Left ventricle myocardium inferior (tissue), 1 donor: ENCODE measurements at places on chromosomes 7 and 10.

DNA sequence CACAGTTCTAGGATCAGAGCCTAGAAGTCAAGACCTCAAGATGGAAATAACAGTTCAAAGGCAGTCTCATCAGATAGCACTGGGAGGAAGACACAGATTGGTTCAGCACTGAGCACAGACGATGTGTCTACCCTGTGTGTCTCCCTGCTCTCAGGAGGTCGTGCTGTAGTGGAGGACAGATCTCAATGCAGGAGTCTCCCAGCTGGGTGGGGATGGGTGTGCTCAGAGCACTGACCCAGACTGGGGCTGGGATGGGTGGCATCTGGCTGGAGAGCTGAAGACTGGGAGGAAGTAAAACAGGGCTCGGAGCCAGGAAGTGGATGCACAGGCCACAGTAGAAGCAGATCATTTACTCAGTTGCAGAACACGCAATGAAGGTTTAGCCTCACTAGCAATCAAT, 69.5 kb upstream of the GDF10 start:
- DNase-seq = no peak

DNA sequence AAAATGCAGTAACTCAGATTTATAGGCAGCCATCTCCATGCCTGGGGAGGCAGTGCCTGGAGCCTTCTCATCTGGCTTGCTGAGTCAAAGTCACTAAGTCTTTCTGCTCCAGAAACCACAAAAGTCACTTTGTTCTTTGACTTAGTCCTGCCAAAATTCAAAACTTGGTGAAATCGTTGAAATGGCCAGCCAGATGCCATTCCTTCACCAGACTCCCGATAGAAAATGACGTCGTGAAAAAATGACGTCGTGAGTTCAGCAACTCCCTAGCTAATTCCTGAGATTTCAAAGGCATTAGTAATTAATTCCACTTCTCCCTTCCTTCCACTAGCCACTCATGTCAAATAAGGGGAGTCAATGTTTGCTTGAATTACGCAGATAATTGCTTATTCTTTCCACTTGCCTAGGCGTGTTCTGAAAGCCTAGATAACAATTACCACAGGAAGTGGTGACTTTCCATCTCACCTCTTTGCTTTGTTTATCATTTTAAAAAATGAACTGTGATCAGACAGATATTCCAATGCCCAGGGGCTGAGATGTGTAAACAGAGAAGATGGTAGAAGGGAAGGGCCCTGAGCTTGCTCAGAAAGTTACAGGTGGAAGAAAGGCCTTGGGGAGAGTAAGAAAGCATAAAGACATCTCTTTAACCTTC, 48.5 kb upstream of the OSBPL3 start:
- DNase-seq = no peak

DNA sequence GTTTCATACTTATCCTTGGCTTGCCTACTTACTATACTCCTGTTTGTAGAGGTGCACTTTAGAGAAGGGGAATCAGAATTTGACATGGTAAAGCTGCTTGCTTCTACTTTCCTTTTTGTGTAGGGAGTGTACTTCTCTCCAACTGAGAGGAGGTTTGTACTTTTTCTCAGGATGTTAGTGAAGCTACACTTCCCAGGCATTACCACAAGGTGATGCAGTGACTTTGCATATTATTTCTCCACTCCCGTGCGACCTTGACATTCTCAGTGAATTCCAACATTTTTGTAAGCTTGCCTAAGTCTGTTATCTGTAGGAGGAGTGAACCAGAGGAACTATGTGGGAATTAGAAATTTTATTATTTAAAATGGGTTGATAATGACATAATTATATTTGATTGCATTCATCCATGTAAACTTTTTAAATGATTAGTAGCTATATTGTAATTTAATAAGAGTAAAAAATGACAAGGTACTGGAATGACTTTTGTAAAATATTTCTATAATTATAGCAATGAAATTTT, 5.2 kb downstream of the TAX1BP1 start:
- no peak for DNase-seq

GRCh38 chr7:88233828-88234227, 14.0 kb upstream of the SRI start:
- DNase-seq = no peak

- no peak for DNase-seq
Measured at GRCh38 chr10:107098326-107098725, 66.2 kb downstream of the SORCS1 start.

DNA sequence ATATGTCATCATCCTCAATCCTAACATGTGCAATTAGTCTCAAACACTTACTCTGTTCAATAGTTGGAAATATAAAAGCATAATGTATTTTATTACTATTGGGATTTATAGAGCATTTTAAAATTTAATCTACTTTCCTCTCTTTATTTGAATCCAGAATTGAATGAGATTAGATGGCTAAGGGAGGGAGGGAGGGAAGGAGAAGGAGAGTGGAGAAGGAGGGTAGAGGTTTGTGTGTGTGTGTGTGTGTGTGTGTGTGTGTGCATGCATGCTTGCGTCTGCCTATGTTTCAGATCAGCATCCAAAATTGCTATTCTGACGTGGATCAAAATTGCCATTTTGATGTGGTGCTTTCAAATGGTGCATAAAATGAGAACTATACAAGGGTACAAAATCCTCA, 90.8 kb downstream of the NRP1 start:
- DNase-seq = no peak

DNA sequence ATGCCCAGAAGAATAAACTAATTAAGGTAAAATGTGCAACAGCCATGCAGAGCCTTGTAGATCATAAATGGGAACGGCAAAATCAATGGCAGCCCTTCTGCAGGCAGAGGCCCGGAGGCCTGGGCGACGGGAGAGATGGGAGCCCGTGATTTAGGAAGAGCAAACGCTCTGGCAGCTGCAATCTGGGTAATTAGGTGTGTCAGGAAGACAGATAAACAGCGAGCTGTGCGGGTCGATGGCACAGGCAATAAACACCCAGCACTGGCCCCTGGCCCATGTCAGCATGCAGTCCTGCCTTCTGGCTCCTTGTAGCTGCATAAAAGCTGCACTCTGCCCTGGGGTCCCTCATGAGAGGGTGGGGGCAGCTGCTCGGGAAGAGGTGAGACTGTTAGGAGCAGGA, 78.0 kb downstream of the GOLGA7B start:
- no peak for DNase-seq
